ENCODE measurements at places on chromosomes 6 and 20. TPM values are rescaled to one million over a fixed set of nuclear protein-coding genes. Genes with fewer than 3 reads are reported as not detected.
A peak's percentile ranks its signal among the peaks of the same experiment; 100 is the strongest.

GRCh38 chr6:9482030-9482738, 932.7 kb downstream of the TFAP2A start:
- DNase-seq: no peak

GRCh38 chr6:170199716-170200115, 91.2 kb downstream of the DLL1 start:
- DNase-seq: no peak

DNA sequence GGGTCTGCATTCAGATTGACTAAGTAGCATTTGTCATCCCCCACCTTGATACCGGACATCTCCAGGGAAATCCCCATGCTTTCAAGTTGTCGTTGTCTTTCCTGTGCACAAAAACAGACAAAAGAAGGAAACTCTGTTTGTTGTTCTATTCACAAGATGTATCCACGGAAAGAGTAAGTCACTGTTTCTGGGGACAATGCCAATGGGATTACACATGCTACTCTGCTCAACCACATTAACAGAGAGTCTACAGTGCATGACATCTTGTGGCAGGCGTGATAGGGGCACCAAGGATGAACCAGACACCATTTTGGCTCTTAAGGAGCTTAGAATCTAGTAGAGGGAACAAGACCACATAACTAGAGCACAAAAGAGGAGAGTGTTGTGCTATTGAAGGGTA, 124.4 kb upstream of the NUP153 start:
- DNase-seq: peak; percentile 30

Gene CCN2
- total RNA-seq: 12.0 TPM

Data from endothelial cell (in vitro differentiated cells).